Activated CD4-positive, alpha-beta memory T cell treated with anti-CD3 and anti-CD28 coated beads for 36 hours (primary cell): ENCODE measurements at places on chromosomes 16 and 17.

- peak; percentile 62 for DNase-seq
Observed at GRCh38 chr17:732902-733720, 715 bp downstream of the TLCD3A start.

- DNase-seq, result no peak
Observed at GRCh38 chr17:62971853-62972252, 5.8 kb downstream of the TANC2 start.

DNA sequence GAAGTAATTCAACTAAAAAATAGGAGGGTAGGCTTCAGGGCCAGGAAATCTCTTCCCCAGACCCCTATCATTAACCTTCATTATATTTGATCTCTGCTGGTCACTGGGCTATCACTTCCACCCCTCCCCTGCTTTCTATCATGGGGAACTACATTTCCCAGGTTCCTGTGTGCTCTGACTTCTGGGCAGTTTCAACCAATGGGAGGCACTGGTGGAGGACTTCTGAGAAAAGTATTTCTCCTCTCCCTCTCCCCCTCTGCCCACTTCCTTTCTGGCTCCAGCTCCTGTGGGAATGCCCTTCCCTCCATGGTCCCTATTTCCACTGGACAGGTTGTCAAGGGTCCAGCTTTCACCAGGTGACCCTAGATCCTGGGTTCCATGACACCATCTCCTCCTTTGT is 364.4 kb downstream of the C16orf95 start:
- no peak for DNase-seq

- peak; percentile 43 for DNase-seq
Observed at GRCh38 chr16:85216522-85217375, 104.5 kb upstream of the CIBAR2 start.

GRCh38 chr17:7550344-7550743 is 1.5 kb downstream of the TNFSF12 start:
- no peak for DNase-seq

- DNase-seq, result peak; percentile 71
Observed at GRCh38 chr16:89363621-89364393, 126.6 kb downstream of the ANKRD11 start.

- DNase-seq, result no peak
Observed at GRCh38 chr16:83113811-83114210, 487.0 kb downstream of the CDH13 start.

DNA sequence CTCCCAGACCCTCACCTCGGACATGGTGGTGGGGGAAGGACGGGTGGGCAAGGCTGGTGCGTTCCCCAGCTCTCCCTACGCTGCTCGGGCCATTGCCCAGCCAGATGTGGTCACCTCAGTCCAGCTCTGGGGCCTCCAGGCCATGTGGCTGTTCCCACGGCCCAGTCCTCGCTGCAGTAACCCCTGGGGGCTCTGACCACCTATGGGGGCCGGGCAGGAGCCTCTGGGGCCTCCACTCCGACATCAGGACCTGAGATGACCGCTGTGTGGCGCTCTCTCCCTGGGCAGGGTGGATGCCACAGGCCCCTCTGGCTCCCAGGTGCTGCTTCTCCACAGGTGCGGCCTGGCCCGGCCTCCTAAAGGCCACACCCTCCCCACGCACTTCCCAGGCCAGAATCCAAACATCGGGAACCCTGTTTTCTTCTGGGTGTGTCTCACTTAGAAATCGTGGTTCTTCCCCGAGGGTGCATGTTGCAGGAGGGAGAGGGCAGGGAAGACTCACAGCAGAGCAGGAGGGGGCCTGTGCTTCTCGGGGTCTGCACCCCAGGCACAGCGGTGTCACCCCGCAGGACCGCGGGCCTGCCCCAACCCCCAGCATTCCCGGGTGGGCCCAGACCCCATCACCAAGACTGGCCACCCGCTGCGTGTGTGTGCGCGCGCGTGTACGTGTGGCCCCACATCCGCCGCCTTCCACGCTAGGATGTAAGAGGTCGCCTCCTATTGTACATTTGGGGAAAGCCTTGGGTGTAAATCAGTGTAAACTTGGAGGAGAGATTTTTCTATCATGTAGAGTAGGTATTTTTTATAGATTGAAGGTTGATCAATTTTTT is 5.9 kb upstream of the CAPN15 start:
- no peak for DNase-seq

DNA sequence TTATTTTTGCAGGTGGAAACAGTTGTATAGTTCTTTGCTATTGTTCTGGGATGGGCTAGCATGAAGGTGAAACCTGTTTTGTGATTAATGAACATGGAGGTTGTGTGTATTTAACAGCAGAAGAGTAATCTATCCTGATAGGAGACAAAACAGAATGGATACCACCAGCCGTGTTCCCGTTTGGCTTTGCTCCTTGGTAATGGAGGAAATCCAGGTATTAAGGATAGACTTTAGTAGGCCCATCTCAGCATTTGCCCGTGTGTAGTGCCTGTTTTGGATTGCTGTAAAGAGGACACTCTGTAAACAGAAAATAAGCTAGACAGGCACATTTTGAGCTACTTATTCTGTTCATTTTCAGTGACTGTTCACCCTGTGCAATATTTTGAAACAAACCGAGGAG is 215.1 kb downstream of the RBFOX1 start:
- no peak for DNase-seq

- no peak for DNase-seq
Observed at GRCh38 chr17:44024271-44024663, 9.5 kb upstream of the TMEM101 start.

GRCh38 chr16:86502856-86503748 is 7.2 kb upstream of the FOXF1 start:
- DNase-seq, result no peak

DNA sequence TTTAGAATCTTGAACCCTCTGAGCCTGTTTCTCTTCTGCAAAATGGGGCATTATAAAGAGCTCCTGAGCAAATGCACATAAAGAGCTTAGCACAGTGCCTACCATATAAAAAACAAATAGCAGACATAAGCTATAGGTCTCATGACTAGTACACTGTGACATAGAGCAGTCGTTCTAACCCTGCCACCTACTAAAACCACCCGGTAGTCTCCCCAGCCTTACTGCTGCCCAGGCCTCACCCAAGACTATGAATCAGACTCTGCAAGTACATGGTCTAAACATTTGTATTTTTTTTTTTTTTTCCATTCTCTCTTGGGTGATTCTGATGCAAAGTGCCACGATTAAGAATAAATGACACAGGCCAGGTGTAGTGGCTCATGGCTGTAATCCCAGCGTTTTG is 33.9 kb downstream of the STX8 start:
- no peak for DNase-seq

DNA sequence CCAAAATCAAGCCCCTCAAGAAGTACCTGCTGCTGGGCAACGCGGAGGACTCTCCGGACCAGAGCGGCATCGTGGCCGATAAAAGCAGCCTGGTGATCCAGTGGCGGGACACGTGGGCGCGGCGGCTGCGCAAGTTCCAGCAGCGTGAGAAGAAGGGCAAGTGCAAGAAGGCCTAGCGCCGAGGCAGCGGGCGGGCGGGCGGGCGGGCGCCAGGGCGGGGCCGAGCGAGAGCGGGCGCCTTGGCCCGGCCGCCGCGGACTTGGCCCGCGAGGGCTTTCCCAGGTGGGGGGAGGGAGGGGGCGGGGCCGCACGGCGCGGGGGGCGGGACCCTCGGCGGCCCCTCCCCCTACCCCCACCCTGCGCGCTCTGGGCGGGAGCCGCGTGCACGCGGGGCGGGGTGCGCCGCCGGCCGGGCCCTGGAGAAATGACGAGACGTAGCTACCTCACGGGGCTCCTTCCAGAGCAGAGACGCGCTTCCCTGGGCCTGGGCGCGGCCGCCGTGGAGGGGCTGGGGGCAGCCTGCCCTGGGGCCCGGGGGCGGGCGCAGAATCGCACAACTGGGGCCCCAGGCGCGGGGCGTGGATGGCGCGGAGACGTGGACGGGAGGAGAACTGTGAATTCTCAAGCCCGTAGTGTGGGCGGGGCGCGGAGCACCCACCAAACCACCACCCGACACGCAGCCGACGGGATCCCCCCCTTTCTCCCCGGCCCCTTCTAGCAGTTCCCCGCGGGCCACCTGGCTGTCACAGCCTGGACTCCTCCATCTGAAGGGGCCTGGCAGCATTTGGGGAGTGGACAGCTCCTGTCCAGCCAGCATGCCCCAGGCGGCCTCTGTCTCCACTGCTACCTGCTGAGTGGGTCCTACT is 218.7 kb downstream of the NTN1 start:
- DNase-seq, result peak; percentile 74

- DNase-seq, result peak; percentile 76
Observed at GRCh38 chr16:84553873-84554399, 49.5 kb upstream of the MEAK7 start.

GRCh38 chr16:70737377-70738082 is 51.7 kb upstream of the MTSS2 start:
- peak; percentile 90 for DNase-seq

- peak; percentile 24 for DNase-seq
Observed at GRCh38 chr17:37092071-37092470, 143.3 kb downstream of the AATF start.

DNA sequence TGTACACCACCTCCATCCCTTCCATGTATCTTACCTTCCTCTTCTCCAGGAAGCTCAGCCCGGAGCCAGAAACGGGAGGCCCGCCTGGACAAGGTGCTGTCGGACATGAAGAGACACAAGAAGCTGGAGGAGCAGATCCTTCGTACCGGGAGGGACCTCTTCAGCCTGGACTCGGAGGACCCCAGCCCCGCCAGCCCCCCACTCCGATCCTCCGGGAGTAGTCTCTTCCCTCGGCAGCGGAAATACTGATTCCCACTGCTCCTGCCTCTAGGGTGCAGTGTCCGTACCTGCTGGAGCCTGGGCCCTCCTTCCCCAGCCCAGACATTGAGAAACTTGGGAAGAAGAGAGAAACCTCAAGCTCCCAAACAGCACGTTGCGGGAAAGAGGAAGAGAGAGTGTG is 756 bp upstream of the MVP start:
- DNase-seq, result no peak

GRCh38 chr17:17913695-17914332 is 58.4 kb downstream of the TOM1L2 start:
- peak; percentile 61 for DNase-seq

DNA sequence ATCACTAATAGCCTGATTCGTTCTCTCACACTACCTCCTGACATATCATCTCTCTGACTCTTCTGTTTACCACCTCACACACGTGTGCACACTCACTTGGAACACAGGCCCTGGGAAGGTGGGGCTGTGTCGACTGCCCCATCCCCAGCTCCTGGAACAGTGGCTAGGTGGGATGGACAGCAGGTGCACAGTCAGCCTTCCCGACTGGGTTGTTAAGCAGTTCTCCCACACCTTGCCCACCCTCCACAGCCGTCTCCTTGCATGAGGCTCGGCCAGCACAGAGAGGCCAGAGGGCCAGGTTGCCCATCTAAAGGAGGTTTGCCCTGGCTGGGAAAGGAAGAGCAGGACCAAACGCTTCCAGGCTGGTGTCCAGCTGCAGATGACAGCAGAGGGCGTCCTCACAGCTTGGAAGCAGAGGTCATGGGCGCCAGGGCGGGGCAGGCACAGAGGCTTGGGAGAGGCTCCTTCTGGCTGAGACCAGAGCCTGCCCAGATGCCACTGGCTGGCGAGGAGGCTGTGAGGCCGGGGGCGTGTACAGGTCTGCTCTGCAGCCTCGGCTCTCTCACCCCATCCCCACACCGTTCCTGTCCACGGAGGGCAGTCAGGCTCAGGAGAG is 92.8 kb downstream of the AMFR start:
- peak; percentile 32 for DNase-seq

GRCh38 chr17:18362698-18363100 is 651 bp downstream of the SHMT1 start:
- peak; percentile 25 for DNase-seq

DNA sequence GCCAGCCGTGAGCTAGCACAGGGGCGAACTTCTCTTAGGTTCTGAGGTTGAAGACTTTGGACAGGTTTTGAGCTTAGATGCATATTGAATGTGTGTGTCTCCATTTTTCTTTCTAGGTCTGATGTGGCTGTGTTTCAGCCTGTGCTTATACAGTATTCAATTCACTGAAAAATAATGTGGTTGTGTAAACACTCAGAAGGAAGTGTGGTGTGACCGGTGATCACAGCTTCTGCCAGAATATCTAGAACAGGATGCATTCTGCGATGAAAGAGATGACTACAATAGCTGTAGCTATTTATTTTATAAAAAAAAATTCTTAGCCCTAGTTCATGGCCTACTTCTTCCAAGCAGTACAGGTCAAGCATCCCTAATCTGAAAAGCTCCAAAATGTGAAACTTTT is 64.4 kb downstream of the MAP2K6 start:
- no peak for DNase-seq

GRCh38 chr16:81136390-81137335 is 40.5 kb upstream of the GCSH start:
- no peak for DNase-seq

DNA sequence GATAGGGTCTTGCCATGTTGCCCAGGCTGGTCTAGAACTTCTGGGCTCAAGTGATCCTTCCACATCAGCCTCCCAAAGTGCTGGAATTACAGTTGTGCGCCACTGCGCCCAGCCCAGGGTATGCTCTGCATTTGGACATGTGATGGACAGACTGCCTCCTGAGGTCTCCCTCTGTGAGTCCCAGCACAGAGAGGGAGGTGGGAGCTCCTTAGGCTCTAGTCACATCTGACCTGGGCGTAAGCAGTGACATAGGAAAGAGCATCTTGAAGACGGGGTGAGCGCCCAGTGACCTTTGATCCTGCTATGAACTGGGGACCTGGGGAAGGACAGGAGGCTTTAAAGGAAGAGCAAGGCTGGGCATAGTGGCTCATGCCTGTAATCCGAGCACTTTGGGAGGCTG is 2.2 kb upstream of the GFAP start:
- no peak for DNase-seq

DNA sequence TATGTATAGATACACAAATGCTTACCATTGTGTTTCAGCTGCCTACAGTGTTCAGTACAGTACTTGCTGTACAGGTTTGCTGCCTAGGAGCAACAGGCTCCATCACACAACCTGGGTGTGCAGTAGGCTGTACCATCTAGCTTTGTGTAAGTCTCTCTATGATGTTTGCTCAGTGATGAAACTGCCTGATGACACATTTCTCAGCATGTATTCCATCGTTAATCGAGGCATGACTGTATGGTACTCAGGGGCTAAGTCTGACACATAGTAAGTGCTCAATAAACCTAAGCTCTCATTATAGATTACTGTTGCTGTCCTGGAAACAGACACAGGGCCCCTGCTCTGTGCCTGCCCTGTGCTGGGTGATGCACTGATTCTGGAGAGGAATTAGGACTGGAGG is 18.1 kb downstream of the KCNJ12 start:
- no peak for DNase-seq

DNA sequence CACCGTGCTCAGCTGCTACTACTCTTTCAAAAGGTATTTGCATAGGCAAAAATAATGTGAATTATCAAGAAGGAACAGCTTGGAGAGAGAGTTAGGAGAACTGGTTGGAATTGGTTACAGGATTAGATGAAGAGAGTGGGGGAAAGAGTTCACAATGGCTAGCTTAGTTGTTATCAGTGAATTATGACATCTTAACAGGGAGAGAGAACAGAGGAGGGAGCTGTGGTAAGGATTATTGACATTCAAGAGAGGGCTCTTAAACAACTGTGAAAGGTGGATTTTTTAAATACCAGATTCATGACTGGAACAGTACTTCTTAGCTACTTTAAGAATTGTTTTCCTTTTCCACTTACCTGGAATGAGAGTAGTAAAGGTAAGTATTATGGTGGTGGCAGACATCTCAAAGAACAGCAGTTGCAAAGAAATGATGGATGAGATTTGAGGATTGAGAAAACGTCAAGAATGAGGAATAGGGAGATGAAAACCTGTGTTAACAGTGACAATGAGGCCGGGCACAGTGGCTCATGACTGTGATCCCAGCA is 43.9 kb upstream of the SLC5A11 start:
- DNase-seq, result no peak

GRCh38 chr16:76351441-76351840 is 74.2 kb downstream of the CNTNAP4 start:
- DNase-seq, result no peak

GRCh38 chr16:85445064-85445778 is 167.9 kb upstream of the GSE1 start:
- DNase-seq, result no peak
